ENCODE measurements at places on chromosomes 2 and 18.

DNA sequence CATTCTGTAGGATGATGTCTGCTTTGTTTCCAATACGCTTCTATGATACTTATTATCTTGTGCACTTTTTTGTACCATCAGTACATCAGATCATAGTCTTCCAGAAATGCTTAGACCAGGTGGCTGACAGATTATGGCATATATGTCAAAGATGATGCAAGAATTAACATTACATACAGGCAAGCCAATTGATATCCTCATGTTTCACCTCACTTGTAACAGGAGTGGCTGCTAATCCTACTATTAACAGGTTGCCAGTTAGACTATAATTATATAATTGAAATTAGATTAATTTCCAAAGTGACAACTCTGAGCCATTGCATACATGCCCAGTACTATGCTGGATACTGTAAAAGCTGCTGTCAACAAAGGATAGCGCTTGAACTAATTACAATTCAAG lies 77.2 kb downstream of the TLK1 start:
- DNase-seq = no peak

- no peak for DNase-seq
These were observed 726.9 kb upstream of the CHAC2 start for GRCh38 chr2:53040536-53041229.

GRCh38 chr2:241378816-241379215 lies 22.7 kb downstream of the FARP2 start:
- DNase-seq = no peak

GRCh38 chr2:7037340-7038333 lies 120.4 kb downstream of the RNF144A start:
- peak; percentile 71 for DNase-seq

DNA sequence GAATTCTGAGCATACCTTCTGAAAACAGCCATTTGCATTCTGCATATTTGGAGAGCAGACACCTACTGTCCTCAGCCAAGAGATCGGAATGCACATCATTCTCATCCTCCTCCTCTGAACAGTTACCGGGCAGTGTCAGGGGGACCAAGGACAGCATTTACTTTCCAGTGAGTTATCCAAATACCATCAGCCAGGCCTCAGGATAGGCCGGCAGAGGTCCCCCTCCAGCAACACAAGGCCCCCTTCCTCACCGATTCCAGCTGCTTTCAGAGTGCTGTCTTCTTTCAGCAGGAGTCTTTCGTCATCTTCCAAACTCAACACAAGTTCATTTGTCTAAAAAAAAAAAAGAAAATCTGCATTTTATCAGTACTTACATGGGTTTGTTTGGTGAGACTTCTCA lies 55.3 kb downstream of the C2orf76 start:
- no peak for DNase-seq

DNA sequence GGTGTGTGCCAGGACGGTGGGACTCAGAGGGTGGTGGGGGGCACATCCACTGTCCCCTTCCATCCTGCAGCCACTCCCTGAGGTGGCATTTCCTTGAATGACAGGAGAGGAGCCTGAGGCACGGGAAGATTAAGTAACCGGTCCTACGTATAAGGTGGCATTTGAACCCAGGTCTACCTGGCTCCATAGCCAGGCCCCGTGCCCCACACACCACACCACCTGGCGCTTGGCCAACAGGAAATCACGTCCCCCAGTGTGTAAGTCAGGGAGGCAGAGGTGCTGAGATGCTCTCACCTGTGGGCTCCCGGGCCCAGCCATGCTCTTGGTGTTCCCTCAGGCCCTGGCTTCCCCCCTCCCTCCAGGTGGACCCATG lies 53.7 kb downstream of the HPCAL1 start:
- DNase-seq = no peak
